Stimulated activated CD4-positive, alpha-beta T cell treated with anti-CD3 and anti-CD28 coated beads, Interleukin-12 subunit alpha, Interleukin-12 subunit beta, amount 100 ng/mL, for 24 hours (primary cell): ENCODE measurements at places on chromosomes 4 and X.

DNA sequence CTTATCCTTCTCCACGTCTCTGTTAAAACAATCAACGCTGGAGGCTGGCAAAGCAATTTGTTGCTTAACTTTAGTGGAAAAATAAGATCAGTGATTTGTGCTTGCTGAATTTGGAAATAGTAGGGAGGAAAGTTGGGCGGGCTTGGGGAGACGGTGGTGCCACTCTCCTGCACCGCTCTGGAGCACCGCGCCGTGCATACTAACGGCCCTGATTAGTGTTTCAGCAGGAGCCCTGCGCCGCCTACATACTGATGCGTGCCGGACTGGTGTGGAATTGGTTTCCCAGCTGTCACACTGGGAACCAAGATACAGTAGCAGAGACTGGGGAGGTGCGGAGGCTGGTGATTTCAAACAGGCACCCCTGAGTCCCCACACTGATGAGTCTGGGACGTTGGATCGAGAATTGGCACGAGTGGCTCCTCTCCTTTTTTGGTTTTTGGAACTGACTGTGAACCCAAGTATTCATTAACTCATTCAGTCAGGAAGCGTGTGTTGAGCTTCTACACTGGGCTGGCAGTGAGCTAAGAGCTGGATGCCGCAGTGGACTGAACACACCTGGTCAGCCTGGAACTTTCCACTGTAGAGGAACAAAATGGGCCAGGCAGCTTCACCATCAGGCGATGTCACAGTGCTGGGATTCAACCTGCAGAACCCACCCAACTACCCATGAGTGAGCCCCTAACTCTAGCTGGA is 29.0 kb upstream of the PSAPL1 start:
- no peak for DNase-seq

GRCh38 chrX:154457491-154458115 is 478 bp upstream of the PLXNA3 start:
- DNase-seq: no peak

- no peak for DNase-seq
Observed at GRCh38 chrX:15340867-15341266, 5.5 kb upstream of the PIGA start.

DNA sequence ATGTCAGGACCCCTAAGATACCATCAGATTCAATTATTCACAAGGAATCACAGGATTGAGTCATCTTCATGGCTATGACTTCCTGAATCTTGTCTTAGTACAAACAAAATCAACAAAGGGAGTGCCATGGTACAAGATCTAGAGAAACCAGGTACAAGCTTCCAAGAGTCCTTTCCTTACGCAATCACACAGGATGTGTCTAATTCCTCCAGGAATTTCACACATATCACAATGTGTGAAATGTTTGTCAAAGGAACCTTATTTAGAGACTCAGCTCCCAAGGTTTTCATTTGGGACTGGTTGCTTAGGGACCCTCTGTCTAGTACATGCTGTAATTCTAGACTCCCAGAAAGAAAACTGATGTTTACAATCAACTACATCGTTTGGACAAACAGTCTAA is 83.0 kb downstream of the MAB21L2 start:
- DNase-seq: no peak
